ENCODE measurements at places on chromosomes 7 and 10. TPM values are rescaled to one million over a fixed set of nuclear protein-coding genes. Genes with fewer than 3 reads are reported as not detected.

The GRM8 gene
- 0.07 TPM for polyA plus RNA-seq

The NPC1L1 gene
- polyA plus RNA-seq: 39.9 TPM

- H3K27ac ChIP-seq: no peak overlapping the region
- no peak for DNase-seq
- H3K36me3 ChIP-seq: no peaks in the 10 kb centered on the region
- peaks cover 69% of the 10 kb centered on the region for H3K4me1 ChIP-seq
- H3K27me3 ChIP-seq: no peaks in the 10 kb centered on the region
Observed at GRCh38 chr7:988963-989529, 6.1 kb downstream of the CYP2W1 start.

DNA sequence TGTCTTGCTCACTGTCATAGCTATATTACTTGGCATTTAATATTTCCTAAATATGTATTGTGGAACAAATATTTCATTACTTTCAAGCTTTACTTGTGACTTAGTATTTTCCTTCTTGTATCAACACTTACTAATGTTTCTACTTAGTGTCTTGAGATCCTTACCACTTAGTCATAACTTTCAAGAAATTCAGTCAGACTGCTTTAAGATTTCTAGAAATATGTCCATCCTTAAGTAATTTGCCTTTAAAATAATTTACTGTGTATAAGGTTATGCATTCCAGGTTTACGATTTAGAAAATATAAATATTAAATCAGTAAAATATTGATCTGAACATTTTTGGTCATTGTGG, 87.3 kb upstream of the CSTF2T start:
- no peaks in the 10 kb centered on the region for H3K4me1 ChIP-seq
- H3K27ac ChIP-seq: no peak overlapping the region
- no peaks in the 10 kb centered on the region for H3K27me3 ChIP-seq

The GAD2 gene
- not detected for polyA plus RNA-seq

The MMP21 gene
- not detected for polyA plus RNA-seq

- H3K27me3 ChIP-seq: no peaks in the 10 kb centered on the region
- H3K4me1 ChIP-seq: no peaks in the 10 kb centered on the region
- DNase-seq: no peak
- no peak overlapping the region for H3K27ac ChIP-seq
Observed at GRCh38 chr7:19815546-19815945, 42.1 kb upstream of the TMEM196 start.

- no peak overlapping the region for H3K4me3 ChIP-seq
- H3K36me3 ChIP-seq: peaks cover 10% of the 10 kb centered on the region
- peaks cover 2% of the 10 kb centered on the region for H3K4me1 ChIP-seq
- H3K27me3 ChIP-seq: no peaks in the 10 kb centered on the region
- no peak overlapping the region for H3K27ac ChIP-seq
Observed at GRCh38 chr10:17126327-17126726, 3.3 kb downstream of the CUBN start.

- no peak overlapping the region for H3K4me3 ChIP-seq
- H3K27ac ChIP-seq: no peak overlapping the region
- H3K4me1 ChIP-seq: no peaks in the 10 kb centered on the region
- DNase-seq: no peak
- H3K27me3 ChIP-seq: no peaks in the 10 kb centered on the region
Observed at GRCh38 chr10:53406532-53406931, 633.9 kb upstream of the MBL2 start.

The NEURL1 gene
- 15.9 TPM for polyA plus RNA-seq

- H3K36me3 ChIP-seq: no peaks in the 10 kb centered on the region
- H3K27me3 ChIP-seq: no peaks in the 10 kb centered on the region
- H3K4me3 ChIP-seq: no peak overlapping the region
Observed at GRCh38 chr10:77348082-77348481, 289.5 kb downstream of the KCNMA1 start.

DNA sequence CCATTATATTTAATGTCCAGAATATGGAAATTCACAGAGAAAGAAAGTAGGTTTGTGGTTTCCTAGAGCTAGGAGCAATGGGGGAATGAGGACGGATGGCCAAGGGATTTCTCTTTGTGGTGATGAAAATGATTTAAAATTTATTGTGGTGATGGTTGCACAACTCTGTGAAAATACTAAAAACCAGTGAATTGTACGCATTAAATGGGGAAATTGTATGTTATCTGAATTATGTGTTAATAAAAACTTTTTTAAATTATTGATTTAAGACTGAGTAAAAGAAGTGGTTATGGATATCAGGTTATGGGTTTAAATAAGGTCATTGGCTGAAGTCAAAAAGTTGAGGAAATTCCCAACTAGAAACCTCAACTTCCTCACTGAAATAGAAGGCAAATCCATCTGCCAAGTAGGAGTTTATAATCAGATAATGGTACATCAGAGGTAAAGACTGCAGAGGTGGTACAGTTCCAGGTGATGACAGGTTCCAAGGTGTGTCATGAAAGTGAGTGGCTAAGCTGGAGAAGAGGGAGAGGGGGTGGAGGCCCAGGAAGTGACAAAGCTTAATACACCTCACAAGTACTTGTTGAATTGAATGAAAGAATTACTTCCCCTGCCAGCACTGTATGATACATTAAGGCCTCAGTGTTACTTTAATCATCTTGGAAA, 68.9 kb upstream of the CCDC71L start:
- no peak overlapping the region for H3K4me3 ChIP-seq
- DNase-seq: no peak
- no peak overlapping the region for H3K27ac ChIP-seq
- H3K36me3 ChIP-seq: no peaks in the 10 kb centered on the region
- H3K4me1 ChIP-seq: no peaks in the 10 kb centered on the region

The GALNT17 gene
- 0.54 TPM for polyA plus RNA-seq

The PPP1R17 gene
- polyA plus RNA-seq: not detected

GRCh38 chr7:96823274-96823673, 113.6 kb upstream of the SEM1 start:
- H3K27me3 ChIP-seq: no peaks in the 10 kb centered on the region
- H3K36me3 ChIP-seq: no peaks in the 10 kb centered on the region
- no peak overlapping the region for H3K27ac ChIP-seq
- no peak overlapping the region for H3K4me3 ChIP-seq
- DNase-seq: no peak
- H3K4me1 ChIP-seq: no peaks in the 10 kb centered on the region

DNA sequence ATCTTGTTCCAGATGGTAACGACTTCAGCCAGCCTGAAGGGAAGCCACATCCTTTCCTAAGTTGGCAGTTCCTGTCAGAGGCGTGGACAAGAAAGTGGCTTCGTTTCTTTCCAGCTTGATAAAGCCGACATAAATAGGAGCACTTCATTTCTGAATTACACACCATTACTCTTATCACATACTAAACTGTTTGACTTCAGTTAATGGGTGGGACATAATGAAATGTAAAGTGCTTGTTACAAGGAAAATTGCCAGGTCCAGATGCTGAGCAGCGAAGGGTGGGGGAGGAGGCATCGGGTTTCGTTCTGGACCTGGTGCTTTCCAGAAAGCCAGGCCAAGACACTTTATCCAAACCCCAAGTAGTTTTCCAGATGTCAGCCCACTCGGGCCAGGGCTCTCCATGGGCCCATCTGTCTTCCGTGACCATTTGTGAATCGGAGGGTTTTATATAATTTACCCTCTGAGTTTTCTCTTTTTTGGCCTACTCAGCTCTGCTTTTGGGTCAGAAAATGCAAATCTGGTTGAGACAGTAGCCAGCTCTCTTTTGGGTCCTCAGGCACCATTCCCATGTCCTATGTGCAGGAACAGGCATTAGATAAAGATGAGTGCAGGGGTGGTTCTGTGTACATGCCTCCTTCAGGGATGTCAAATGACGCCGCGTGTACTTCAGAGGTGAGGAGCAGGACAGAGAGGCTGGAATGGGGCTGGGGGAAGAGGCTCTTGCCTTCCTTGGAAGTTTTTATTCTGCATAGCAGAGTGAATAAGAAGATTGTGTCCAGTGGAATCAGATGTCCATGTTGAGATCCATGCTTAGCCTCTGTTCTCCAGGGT, 90.2 kb downstream of the TACC2 start:
- H3K4me1 ChIP-seq: no peaks in the 10 kb centered on the region
- H3K27me3 ChIP-seq: no peaks in the 10 kb centered on the region
- H3K36me3 ChIP-seq: no peaks in the 10 kb centered on the region
- DNase-seq: no peak
- H3K4me3 ChIP-seq: no peak overlapping the region
- H3K27ac ChIP-seq: no peak overlapping the region

DNA sequence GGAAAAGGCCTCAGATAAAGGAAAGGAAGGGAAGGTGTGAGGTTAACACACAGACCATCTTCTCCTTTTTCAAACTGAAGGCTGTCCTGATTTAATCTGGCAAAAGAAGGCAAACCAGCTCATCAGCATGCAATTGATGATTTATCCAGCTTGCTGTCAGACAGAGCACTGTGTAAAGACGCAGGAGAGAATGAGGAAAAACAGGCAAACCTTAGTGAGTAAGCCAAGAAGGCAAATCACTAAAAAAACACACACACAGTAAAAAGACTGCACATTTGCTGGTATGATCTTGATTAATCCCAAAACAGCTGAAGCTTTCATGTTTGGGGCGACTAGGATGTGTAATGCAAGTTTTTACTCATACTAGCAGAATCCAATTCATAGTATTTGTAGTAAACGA, 65.8 kb upstream of the SKAP2 start:
- no peak for DNase-seq
- no peaks in the 10 kb centered on the region for H3K4me1 ChIP-seq
- H3K4me3 ChIP-seq: no peak overlapping the region
- H3K27me3 ChIP-seq: no peaks in the 10 kb centered on the region

GRCh38 chr10:24485304-24485703, 238.4 kb downstream of the ARHGAP21 start:
- DNase-seq: no peak
- H3K4me3 ChIP-seq: no peak overlapping the region
- peaks cover 2% of the 10 kb centered on the region for H3K4me1 ChIP-seq
- peak overlapping the region; percentile 30 for H3K27ac ChIP-seq
- H3K36me3 ChIP-seq: no peaks in the 10 kb centered on the region
- H3K27me3 ChIP-seq: no peaks in the 10 kb centered on the region

GRCh38 chr7:151301471-151302462, 39.8 kb upstream of the NUB1 start:
- no peak overlapping the region for H3K4me3 ChIP-seq
- H3K27ac ChIP-seq: no peak overlapping the region
- no peaks in the 10 kb centered on the region for H3K4me1 ChIP-seq
- no peaks in the 10 kb centered on the region for H3K36me3 ChIP-seq
- H3K27me3 ChIP-seq: no peaks in the 10 kb centered on the region

The CCDC146 gene
- polyA plus RNA-seq: 2.4 TPM

The TAS2R4 gene
- polyA plus RNA-seq: 0.22 TPM

- no peak overlapping the region for H3K27ac ChIP-seq
- H3K27me3 ChIP-seq: no peaks in the 10 kb centered on the region
- H3K36me3 ChIP-seq: no peaks in the 10 kb centered on the region
- no peaks in the 10 kb centered on the region for H3K4me1 ChIP-seq
- DNase-seq: no peak
- H3K4me3 ChIP-seq: no peak overlapping the region
Observed at GRCh38 chr7:11650500-11650899, 181.5 kb downstream of the THSD7A start.
